ENCODE measurements at places on chromosomes 1 and 21. TPM values are rescaled to one million over a fixed set of nuclear protein-coding genes. Genes with fewer than 3 reads are reported as not detected.
A peak's percentile ranks its signal among the peaks of the same experiment; 100 is the strongest.

Gene TRIM63
- not detected for total RNA-seq

DNA sequence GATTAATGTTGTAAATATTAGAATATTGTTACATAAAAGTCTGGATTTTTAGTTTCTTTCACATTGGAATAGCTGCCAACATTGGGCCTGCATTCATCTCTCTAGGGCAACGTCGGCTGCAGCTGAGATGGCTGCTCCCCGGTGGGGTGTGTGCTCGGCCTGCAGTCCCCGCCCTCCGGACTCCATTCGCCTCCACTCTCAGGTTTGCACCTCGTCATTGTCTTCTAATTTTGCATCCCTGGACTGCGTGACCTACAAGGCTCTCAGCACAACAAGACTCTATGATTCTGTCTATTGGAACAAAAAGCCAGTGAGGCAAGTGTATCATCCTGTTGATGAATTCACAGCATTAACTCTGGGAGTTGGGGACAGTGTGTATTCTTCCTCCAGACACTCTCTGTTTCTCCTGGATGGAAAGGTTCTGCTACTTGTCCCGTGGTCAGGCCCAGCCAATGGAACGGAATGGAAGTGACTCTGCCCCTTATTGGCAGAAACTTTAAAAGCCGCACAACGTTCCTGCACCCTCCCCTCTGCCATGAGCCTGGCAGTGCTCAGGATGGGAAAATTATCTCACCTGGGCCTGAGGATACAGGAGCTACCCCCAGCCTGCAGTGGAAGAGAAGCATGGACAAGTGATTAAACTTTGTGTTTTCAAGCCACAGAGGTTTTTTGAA is 105.0 kb upstream of the SAMD11 start:
- DNase-seq, result no peak

- no peak for DNase-seq
These were observed 300.4 kb upstream of the RUNX1 start for GRCh38 chr21:35349376-35350080.

DNA sequence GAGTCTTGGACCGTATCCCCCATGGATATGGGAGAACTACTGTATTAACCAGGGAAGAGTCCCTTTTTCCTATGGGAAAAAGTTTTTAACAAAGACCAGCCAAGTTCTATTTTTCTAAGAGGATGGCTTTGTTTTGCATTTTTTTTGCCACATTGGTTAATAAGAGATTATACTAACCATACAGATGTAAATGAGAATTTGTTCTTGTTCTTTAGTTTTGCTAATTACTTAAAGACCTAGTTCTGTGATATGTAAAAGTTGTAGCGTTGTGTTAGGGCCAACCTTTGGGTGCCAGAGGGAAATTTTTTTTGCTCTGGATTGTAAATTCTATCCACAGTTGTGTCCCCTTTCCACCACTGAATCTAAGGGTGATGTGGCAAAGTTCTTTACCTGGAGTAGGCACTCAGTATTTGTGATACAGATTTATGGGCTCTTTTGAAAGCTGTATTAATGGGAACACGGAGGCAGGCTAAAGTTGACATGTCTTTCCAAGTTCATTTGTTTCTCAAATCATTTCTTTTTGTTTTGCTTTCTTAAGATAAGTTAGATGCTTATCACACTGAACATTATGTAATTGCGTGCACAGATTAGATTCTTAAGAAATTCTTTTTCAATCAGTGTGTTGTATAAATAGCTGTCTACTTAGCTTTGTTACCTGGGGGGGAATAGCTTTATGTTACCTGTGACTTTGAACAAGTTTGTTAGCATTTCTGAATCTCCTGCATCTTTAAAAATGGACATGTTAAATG is 2.9 kb downstream of the SOAT1 start:
- no peak for DNase-seq

DNA sequence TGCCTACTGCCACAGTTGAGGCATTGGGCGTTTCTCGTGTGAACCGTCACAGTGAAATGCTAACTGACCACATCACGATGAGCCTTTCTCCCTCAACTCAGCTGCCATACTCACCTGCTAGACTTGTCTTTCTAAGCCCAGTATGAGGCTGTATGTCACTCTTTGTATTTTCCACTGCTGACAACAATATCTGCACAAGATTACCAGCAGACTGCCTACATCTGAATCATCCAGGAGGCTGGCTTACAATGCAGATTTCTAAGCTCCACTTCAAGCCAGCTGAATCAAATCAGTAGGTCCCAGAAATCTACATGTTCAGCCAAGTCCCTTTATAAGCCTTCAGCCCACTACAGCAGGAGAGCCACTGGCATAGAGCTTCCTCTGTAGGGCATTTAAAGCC is 355.0 kb upstream of the DUSP10 start:
- DNase-seq, result no peak

- DNase-seq, result no peak
These were observed 116.0 kb downstream of the ASTN1 start for GRCh38 chr1:177048314-177049069.

DNA sequence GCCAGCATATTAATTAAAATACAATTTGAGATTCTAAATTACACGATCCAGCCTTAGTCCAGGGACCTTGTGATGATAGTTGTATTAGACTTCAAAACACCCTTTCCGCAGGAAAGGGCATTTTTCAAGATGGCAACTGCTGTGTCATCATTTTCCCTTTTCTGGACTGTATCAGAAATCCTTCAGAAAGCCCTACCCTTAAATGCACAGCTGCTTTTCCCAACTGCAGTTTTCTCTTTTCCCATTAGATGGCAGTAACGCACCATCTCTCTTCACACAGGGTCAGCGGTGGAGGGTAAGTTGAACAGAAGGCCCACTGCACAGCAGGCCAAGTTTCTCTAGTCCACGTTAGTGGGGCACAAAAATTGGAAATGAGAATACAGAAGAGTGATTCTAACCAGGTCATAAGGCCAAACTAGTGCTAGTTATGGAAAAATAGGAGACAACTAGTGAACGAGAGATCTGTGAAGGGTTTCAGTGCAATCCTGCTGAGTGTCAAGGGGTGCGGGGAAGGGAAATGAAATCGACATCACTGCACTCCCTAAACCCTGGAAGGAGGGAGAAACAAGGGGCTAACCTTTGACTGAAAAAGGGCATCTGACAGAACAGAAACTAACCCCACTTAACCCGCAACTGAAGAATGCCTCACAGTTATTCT is 22.1 kb upstream of the TDRD10 start:
- DNase-seq, result no peak

DNA sequence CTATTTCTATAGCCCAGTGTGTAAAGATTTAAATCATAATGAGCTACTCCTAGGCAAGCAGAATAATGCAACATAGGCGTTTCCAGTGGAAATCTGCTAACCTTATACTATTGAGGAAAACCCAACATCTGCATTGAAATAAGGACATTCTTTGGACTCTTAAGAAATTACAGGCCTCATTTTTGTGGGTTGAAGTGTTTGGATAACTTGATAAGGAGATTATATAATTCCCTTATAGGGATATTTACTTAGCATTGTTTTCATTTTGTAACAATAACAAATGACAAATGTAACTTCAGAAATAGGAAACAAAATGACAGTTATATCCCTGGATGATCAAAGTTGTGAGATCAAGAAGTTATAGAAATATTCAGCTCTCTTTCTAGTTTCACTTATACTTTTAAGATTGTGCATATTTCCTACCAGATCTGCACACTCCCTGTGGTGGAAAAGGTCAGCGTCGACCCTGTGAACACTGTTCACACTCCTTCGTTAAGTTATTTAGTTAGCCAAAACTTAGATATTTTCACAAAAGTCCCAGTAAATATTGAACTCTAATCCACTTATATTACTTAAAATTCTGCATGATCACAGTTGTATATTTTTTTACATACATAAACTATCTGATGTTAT is 284.4 kb upstream of the C1orf105 start:
- DNase-seq, result no peak

- DNase-seq, result no peak
These were observed 24.1 kb upstream of the ETV3 start for GRCh38 chr1:157162345-157162744.

GRCh38 chr1:163035446-163036249 is 33.5 kb upstream of the RGS4 start:
- no peak for DNase-seq

Gene KRTAP19-2
- total RNA-seq, result not detected

DNA sequence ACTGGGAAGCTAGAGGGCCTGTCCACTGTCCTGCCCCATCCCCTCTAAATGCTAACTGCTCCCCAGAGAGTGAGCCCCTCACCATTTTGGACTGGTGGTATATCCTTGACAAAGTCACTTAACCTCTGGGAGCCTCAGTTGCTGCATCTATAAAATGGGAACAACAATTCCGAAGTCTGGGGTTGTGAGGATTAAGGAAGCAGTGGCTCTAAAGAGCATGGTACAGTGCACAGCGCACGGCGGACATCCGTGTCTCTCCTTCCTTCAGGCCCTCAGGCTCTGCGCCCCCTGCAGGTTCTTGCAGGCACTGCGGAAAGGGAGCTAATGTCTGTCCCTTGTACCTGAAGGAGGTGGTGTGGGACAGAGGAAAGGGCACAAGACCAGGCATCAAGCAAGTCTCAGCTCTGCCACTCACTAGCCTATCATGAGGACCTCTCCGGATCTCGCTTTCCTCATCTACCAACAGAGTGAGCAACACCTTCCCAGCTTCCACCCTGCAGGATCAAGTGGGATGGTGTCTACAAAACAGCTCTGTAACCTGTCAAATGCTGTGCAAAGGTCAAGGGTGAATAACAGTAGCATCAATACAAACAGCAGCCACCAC is 20.1 kb downstream of the ECE1 start:
- DNase-seq, result peak; percentile 82

DNA sequence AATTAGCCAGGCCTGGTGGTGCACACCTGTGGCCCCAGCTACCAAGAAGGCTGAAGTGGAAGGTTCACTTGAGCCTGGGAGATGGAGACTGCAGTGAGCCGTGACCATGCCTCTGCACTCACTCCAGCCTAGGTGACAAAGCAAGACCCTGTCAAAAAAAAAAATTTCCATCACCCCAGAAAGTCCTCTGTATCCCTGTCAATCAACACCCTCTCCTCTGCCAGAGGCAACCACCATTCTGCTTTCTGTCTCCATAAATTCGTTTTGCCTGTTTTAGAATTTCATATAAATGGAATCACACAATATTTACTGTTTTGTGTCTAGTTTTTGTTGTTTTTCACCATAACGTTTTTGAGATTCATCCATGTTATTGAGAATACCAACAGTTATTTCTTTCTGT is 141.6 kb upstream of the SLC45A1 start:
- DNase-seq, result no peak

Gene NCAM2
- total RNA-seq, result not detected

DNA sequence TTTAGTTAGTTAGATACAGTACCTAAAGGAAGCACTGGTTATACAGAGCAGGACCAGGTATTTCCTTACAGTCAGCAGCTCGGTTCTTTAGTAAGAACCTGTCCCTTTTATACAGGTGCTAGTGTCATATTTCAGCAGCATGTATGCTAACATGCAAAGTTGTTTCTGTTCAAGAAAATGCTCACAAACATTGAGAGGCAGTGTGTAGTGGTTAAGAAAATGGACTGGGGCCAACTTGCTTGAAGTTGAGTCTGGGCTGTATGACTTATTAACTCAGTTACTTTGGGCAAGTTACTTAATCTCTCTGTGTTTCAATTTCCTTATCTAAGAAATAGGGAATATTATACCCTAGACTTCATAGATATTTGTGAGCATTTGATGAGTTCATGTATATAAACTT is 31.1 kb downstream of the AK4 start:
- no peak for DNase-seq

DNA sequence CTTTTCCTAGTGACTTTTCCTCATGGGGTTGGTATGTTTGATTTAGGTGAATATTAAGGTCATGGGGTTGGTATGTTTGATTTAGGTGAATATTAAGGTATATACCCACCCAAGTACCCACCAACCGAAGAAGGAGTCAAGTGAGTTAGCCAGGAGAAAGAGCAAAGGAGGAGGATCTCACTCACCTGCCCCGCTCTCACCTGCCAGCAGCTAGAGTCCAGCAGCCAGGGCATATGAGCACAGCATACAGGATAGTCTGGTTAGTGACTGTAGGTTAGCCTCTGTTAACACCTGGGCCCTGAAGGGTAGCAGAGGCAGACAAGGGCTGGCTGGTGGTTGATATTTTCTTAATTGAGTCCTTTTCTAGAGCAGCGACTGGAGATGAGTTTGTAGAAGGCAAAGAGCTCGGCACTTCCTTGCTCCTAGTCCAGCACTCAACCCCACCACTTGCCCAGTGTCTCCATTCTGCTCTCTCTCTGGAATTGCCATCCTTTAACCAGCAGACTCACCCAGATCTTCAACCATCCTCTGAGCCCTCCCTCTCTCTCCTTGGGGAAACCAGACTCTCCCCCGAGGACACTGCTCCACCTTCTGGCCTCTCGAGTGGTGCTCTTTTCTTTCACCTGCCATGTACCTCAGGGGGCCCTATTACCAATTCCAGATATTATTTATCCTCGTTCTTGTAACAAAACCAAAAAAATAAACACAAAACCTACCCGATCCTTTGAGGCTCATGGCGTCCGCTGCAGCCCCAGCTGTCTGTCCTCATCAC is 16.3 kb upstream of the DESI2 start:
- DNase-seq, result no peak

DNA sequence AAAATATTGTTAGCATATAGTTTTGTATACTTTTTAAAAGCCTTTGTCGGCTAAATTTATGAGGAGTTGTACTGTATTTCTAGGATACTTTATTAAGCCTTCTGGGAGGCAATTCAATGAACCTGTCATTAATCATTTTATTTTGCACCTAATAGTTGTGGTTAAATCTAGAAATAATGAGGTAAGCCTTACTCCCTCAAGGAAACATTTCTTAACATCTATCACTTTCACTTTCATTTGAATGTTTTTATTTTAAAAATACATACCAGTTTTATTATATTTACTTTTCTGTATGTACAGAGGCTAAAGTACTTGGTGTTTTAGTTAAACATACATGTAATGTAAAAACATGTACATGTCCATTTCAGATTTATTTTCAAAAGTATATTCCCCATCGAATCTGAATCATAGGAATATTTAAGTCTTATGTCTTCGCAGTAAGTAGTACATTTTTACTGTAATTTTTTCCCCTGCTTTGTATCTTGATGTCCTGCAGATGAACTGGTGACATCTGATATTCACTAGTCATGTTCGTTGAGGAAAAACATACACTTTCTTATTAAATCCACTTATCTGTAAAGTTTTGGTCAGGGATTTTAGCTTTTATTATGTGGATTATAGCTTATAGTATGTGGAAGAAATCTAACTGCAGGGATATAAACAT is 82.8 kb downstream of the DISP1 start:
- no peak for DNase-seq

GRCh38 chr21:43936247-43936967 is 71.4 kb downstream of the AGPAT3 start:
- no peak for DNase-seq
